ENCODE measurements at places on chromosomes 1 and 21. TPM values are rescaled to one million over a fixed set of nuclear protein-coding genes. Genes with fewer than 3 reads are reported as not detected.

FCGR3A gene
- 5.4 TPM for total RNA-seq

APOBEC4 gene
- total RNA-seq = not detected

DNTTIP2 gene
- total RNA-seq = 39.8 TPM

TRIM33 gene
- total RNA-seq = 39.0 TPM

ATP8B2 gene
- 107 TPM for total RNA-seq

ACTL8 gene
- not detected for total RNA-seq

UTS2 gene
- total RNA-seq = not detected

ZBTB21 gene
- total RNA-seq = 14.1 TPM

LRRC39 gene
- total RNA-seq = not detected

PEAR1 gene
- 7.0 TPM for total RNA-seq

PDE9A gene
- 10.6 TPM for total RNA-seq

CELA2B gene
- not detected for total RNA-seq

KIF17 gene
- total RNA-seq = 3.5 TPM

KANK4 gene
- 0.16 TPM for total RNA-seq

NBPF6 gene
- total RNA-seq = not detected

TIE1 gene
- 17.8 TPM for total RNA-seq

SPRR2F gene
- 12.0 TPM for total RNA-seq

ALPL gene
- total RNA-seq = 0.62 TPM

TMPRSS3 gene
- not detected for total RNA-seq
